ENCODE measurements at places on chromosomes 16 and 17.

- H3K36me3 ChIP-seq: peaks cover 47% of the 10 kb centered on the region
- H3K4me1 ChIP-seq: peaks cover 42% of the 10 kb centered on the region
- no peak overlapping the region for H3K27ac ChIP-seq
- no peaks in the 10 kb centered on the region for H3K27me3 ChIP-seq
- no peak overlapping the region for H3K4me3 ChIP-seq
These were observed 16.4 kb upstream of the GLG1 start for GRCh38 chr16:74623214-74623838.

- no peak overlapping the region for H3K4me3 ChIP-seq
- peaks cover 13% of the 10 kb centered on the region for H3K4me1 ChIP-seq
- DNase-seq: no peak
- H3K36me3 ChIP-seq: peaks cover 2% of the 10 kb centered on the region
- peaks cover 4% of the 10 kb centered on the region for H3K27me3 ChIP-seq
These were observed 7.7 kb downstream of the CES2 start for GRCh38 chr16:66942981-66943380.

- no peak overlapping the region for H3K4me3 ChIP-seq
- no peak overlapping the region for H3K27ac ChIP-seq
- DNase-seq: no peak
- no peaks in the 10 kb centered on the region for H3K4me1 ChIP-seq
- H3K36me3 ChIP-seq: no peaks in the 10 kb centered on the region
- peaks cover 19% of the 10 kb centered on the region for H3K27me3 ChIP-seq
These were observed 471.9 kb downstream of the PMP22 start for GRCh38 chr17:14793237-14793636.

DNA sequence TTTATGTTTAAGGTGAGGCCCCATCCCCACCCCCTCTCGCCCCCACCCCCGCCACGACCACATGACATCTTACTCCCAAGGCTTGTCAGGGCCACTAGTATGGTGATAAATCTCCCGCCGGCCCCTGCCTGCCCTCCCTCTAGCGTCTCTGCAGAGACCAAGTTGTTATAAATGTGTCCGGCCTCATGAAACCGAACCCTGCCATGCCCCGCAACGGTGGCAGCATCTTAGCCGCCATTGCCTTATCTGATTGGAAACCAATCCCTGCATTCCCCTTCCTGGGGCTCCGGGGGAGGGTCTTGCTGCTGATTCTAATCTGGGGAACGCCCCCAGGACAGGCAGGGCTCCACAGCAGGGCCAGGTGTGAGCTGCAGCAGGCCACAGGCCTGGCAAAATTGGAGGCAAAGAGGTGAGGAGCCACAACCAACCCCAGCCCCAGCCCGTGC, 352.4 kb downstream of the C16orf95 start:
- H3K4me1 ChIP-seq: no peaks in the 10 kb centered on the region
- no peak overlapping the region for H3K4me3 ChIP-seq
- no peaks in the 10 kb centered on the region for H3K36me3 ChIP-seq
- no peaks in the 10 kb centered on the region for H3K27me3 ChIP-seq
- no peak overlapping the region for H3K27ac ChIP-seq

- DNase-seq: no peak
- H3K27ac ChIP-seq: no peak overlapping the region
- H3K4me3 ChIP-seq: no peak overlapping the region
- no peaks in the 10 kb centered on the region for H3K4me1 ChIP-seq
- H3K27me3 ChIP-seq: peaks cover 18% of the 10 kb centered on the region
These were observed 135.7 kb upstream of the NLRP1 start for GRCh38 chr17:5719976-5720375.

DNA sequence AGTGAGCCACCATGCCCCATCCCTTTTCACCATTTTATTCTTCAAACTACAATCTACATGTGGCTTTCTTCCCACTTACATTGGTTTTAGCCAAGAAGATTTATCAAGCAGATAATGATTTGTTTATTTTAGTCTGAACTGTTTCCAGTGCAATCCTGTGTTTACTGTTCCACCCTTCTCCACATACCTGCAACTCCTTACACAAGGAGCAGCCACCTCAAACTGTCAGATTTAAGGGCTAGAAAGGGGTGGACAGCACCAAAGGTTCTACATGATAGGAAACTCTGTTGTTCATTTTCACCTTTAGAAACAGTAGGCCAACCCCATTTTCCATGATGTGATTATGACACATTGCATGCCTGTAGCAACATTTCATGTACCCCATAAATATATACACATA, 1.9 kb downstream of the RUNDC1 start:
- no peaks in the 10 kb centered on the region for H3K27me3 ChIP-seq
- peaks cover 8% of the 10 kb centered on the region for H3K36me3 ChIP-seq
- peak overlapping the region; percentile 19 for H3K27ac ChIP-seq
- peaks cover 44% of the 10 kb centered on the region for H3K4me1 ChIP-seq

GRCh38 chr17:9205520-9206409, 184.5 kb downstream of the NTN1 start:
- no peaks in the 10 kb centered on the region for H3K36me3 ChIP-seq
- H3K27me3 ChIP-seq: peaks cover 15% of the 10 kb centered on the region
- H3K4me3 ChIP-seq: no peak overlapping the region
- H3K27ac ChIP-seq: no peak overlapping the region
- DNase-seq: no peak
